ENCODE measurements at places on chromosomes 16 and 17.

DNA sequence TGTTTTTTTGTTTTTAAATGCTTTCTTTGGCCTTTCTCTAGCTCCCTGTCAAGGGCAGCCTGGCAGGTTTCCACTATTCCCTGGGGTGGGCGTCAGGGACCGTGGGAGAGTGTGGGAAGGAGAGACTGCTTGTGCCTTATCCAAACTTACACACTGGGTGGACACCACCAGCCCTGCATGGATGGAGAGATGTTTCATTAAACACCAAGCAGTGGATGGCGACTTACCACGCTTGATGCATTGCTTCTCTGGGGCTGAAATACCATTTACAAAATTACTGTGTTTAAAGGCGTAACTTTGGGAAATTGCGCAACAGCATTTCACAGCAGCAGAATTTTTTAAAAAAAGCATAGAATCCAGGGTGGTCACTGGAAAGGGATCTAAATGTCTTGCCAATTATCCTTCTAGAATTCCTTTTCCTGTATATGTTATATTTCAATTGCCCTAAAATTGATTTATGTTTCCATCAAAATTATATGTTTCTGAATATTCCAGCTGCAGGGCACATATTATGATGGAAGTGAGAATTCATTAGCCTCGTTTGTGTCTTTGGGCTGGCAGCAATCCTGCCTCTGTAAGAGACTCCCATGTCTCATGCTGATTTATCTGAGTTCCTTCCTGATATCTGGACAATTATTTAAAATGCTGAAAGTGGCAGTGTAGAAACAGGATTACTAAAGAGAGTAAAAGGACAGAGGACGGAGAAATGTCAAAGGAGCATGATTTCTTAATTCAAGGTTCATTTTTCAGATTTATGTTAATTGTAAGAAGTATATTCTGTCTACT, 247.3 kb downstream of the GRIN2A start:
- DNase-seq = no peak

GRCh38 chr17:73463821-73464220, 152.0 kb upstream of the CDC42EP4 start:
- DNase-seq = no peak

- DNase-seq = no peak
Observed at GRCh38 chr17:8904686-8905085, 37.2 kb upstream of the PIK3R6 start.

- DNase-seq = no peak
Observed at GRCh38 chr17:78725448-78726021, 56.5 kb downstream of the CYTH1 start.

GRCh38 chr17:74945543-74945942, 9.8 kb downstream of the OTOP3 start:
- no peak for DNase-seq

- no peak for DNase-seq
Observed at GRCh38 chr16:89090669-89091426, 2.8 kb upstream of the ACSF3 start.

DNA sequence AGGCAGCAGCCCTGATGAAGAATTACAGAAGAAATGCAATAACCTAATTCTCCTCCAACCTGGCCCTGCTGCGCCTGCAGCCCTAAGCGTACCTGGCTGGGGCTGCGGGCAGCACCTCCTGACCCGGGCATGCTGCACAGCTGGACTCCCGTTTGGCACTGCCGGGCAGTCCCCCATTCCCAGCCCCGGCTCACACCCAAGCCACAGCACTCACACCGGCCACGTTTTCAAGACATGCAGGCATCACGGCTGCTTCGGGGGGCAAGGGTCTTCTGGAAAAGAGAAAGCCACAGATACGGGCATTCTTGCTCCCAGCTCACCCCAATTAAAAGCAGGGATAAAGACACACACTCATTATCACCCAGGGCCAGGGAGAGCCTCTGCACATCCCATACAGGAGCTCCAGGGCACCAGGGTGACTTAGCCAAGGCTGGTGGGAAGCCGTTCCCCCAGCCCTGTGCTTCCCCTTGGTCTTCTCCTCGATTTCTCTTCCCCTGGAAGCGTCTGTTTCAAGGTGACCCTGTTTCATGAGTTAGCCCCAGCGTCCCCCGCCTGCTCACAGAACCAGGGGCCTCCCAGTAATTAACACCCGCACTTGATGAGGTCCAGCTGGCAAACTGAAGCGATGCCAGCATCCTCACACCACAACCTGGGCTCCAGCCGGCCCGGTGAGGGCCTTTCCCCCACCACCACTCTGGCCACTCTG, 216.7 kb downstream of the C16orf78 start:
- no peak for DNase-seq

GRCh38 chr17:50816271-50816670, 19.1 kb upstream of the WFIKKN2 start:
- no peak for DNase-seq

GRCh38 chr16:22694887-22695382, 119.0 kb upstream of the HS3ST2 start:
- DNase-seq = peak; percentile 48

- DNase-seq = no peak
Observed at GRCh38 chr16:48383009-48383876, 2.0 kb downstream of the SIAH1 start.

- no peak for DNase-seq
Observed at GRCh38 chr16:85820604-85821372, 21.3 kb downstream of the COX4I1 start.

Measured in skeletal muscle cell (primary cell).